GM23248 (cell line): ENCODE measurements at places on chromosomes 11 and 22. TPM values are rescaled to one million over a fixed set of nuclear protein-coding genes. Genes with fewer than 3 reads are reported as not detected.

DNA sequence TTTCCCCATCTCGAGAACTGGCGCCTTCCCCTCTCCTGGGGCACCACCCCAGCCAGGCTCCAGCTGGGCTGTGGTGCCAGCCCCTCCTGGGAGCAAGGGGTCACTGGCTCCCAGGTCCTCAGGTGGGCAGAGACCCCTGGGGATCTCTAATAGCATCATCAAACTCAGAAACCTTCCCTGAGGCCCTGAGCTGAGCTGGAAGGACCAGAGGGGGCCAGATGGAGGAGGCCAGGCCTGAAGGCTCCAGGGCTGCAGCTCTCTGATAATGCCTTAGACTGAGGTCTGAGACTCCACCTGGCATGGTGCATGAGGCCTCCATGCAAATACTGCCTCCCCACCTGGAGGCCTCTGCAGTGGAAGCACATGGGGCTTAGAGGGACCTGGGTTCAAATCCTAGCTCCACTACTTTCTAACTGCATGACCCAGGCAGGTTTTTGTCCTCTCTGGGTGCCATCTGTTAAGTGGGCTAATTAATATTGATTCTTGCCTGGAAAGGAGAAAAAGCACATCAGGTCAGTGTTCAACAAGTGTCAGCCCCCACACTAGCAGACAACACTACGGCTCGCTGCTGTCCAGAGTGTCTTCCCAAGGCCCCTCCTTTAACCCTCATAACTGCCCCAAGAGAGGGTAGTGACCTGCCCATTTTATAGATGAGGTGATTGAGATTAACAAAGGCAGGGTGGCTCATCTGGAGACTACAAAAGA lies 1.5 kb downstream of the MAPK8IP1 start:
- no peak for DNase-seq

GRCh38 chr11:1469911-1470680 lies 16.5 kb downstream of the MOB2 start:
- no peak for DNase-seq

DNA sequence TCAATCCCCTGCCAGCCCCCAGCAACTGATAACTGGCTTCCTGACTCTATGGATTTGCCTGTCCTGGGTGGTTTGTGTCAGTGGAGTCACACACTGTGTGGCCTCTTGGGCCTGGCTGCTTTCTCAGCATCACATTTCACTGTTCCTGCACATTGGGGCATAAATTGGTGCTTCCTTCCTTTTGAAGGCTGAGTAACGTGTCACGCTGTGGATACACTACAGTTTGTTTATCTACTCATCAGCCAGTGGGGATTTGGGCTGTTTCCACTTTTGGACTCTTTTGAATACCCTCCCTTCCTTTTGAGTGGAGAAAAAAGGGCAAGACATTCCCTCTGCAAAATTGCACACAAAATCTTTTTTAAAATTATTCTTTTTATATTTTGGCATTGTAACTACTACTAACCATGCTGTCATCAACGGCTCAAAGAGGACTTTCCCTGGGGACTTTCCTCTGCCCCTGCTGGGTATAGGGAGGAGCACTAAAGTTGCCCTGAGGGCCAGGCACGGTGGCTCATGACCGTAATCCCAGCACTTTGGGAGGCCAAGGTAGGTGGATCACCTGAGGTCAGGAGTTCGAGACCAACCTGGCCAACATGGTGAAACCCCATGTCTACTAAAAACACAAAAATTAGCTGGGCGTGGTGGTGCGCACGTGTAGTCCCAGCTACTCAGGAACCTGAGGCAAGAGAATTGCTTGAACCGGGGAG lies 7.8 kb upstream of the CELSR1 start:
- DNase-seq, result peak; percentile 48

DNA sequence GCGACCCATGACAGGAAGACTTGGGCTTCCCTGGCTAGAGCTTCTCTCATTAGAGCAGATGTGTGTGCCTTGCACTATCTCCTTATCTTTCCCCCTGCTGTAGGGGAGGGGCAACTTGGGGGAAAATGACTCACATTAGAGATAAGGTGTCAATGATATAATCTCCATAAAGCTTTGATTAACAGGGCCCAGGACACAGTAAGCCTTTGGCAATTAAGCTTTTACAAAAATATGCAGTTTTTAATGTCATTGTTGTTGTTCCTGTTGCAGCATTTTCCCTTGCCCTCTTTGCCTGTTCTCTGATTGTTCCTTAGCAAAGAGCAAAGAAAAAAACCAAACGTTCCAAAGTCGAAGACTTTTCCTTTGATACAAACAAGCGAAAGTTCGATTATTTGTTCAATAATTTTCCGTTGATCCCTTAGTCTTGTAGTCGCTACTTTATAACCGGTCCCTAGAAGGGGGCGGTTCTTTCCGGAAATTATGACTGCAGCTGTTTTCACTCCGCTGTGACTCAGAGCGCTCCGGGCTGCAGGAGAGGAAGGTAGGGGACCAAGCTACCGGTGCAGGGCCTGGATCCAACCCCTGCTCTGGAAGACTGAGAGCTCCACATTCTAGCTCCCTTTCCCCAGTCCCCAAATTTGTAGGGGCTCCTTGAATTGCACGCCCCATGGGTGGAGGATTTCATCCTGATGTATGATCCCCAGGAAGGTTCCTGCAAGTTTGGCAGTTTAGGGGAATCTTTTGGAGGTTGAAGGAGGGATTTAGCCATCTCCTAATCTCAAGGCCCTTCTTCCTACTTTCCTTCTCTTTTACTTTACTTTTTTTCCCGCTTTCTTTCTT lies at the start of gene VWA5A:
TSS of gene VWA5A (plus strand) at position 509 of the 840 bp plus-strand sequence. CDS start 2,062 bp downstream, outside the sequence.
- peak; percentile 91 for DNase-seq

SERHL2 gene
- 5.0 and 5.1 TPM in 2 replicates for polyA plus RNA-seq

AP1B1 gene
- polyA plus RNA-seq, result 41.7 and 43.4 TPM in 2 replicates
